ENCODE measurements at places on chromosomes 11 and 22.

DNA sequence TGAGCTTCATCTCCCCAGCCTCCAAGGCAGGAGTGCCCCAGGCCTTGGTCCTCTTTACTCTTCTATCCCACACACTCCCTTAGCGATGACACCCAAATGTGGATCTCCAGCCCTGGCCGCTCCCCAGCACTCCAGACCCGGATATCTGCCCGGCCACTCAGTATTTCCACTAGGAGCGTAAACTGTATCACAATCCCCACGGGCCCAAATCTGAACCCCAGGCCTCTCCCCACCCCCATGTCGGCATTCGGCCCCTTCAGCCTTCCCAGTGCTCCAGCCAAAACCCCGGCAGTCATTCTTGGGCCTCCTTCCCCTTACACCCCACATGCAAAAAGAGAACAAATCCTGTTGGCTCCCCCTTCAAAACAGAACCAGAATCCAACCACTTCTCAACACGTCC lies 20.8 kb downstream of the WNT11 start:
- DNase-seq: no peak

GRCh38 chr11:110802162-110802561 lies 89.9 kb upstream of the ARHGAP20 start:
- DNase-seq: no peak

- no peak for DNase-seq
Observed at GRCh38 chr11:71269603-71270511, 17.5 kb upstream of the SHANK2 start.

- no peak for DNase-seq
Observed at GRCh38 chr11:131099746-131100145, 183.5 kb upstream of the SNX19 start.

- no peak for DNase-seq
Observed at GRCh38 chr11:89361734-89362133, 129.4 kb downstream of the NOX4 start.

- no peak for DNase-seq
Observed at GRCh38 chr22:32333769-32334659, 23.7 kb upstream of the RFPL3 start.

GRCh38 chr22:32052936-32053791 lies 10.1 kb downstream of the SLC5A1 start:
- no peak for DNase-seq

GRCh38 chr22:25804676-25805075 lies 62.7 kb downstream of the MYO18B start:
- no peak for DNase-seq

DNA sequence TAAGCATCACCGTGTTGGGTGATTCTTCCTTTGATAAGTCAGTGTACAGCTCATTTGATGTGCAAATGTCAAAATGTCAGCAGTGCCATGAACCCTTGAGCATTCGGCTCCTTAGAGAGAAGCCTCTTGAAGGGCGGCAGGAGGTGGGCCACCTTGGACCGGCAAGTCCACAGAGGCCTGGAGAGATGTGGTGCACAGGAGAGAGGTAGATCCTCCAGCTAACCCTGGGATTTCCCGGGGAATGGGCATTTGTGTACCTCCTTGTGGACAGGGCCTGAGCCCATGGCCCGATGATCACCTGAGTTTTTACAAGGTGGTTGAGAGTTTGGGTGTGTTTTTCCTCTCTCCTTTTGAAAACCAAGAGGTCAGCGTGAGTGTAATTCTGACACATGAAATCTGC lies 133.2 kb upstream of the RCN1 start:
- DNase-seq: no peak

- DNase-seq: peak; percentile 39
Observed at GRCh38 chr22:38981992-38982927, at the start of gene APOBEC3B. Gene APOBEC3B, plus strand, starts transcription at chr22:38982347. Its CDS starts 107 bp downstream, at chr22:38982454.

DNA sequence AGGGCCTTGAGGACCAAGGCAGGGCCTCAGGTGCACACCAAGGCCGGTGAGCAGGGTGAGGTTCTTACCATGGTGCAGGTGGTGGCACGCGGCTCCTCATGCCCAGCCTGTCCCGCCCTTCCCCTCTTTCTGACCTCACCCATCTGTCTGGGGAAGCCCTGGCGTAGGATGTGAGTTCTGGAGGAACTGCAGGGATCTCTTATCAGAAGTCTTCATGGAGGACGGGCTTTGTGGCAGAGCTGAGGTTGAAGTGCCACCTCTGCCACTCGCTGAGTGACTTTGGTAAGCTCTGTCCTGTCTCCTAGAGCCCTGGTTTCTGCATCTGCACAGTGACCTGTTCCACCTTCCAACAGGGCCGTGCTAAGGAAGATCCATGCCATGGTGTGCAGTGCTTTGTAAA lies 49.1 kb downstream of the LRRC32 start:
- DNase-seq: no peak

- DNase-seq: no peak
Observed at GRCh38 chr11:74325649-74326645, 14.5 kb upstream of the P4HA3 start.

- DNase-seq: no peak
Observed at GRCh38 chr22:34481090-34481489, 560.8 kb upstream of the LARGE1 start.

DNA sequence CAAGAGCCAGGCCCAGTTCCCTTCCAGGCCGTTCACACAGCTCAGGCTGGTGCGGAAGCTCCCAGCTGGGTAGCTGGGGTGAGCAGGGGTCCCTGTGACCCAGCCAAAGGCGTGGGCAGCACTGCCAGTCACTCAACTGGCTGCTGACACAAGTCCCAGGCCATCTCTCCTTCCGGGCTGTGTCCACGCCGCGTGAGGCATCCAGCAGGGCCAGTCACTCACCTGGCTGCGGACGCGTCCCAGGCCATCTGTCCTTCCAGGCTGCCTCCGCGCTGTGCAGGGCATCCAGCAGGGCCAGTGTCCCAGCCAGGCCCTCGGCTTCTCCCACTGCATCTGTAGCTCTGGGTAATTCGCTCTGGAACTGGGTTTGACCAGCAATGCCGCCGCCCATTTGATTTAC lies 184.2 kb downstream of the BRD1 start:
- DNase-seq: no peak

- no peak for DNase-seq
Observed at GRCh38 chr11:28615542-28615941, 507.4 kb downstream of the METTL15 start.

GRCh38 chr22:39248254-39248653 lies 3.5 kb upstream of the PDGFB start:
- DNase-seq: no peak

GRCh38 chr11:394034-394857 lies at the start of gene PKP3:
Gene PKP3, plus strand, starts transcription at chr11:394209. Its CDS starts 84 bp downstream, at chr11:394293.
- DNase-seq: no peak

DNA sequence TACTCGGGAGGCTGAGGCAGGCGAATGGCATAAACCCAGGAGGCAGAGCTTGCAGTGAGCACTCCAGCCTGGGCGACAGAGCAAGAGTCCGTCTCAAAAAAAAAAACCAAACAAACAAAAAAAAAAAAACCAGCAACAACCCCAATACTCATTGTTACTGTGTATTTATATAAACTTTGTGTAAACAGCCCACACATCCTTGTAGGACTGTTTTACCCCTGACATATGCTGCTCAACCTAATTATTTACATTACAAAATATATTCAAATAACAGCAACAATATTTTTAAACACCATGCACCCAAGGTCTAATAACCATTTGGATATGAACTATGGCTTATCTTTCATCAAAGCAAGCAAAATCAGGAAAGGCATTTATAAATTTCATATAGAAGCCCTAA lies 284.1 kb downstream of the TTC28 start:
- no peak for DNase-seq

DNA sequence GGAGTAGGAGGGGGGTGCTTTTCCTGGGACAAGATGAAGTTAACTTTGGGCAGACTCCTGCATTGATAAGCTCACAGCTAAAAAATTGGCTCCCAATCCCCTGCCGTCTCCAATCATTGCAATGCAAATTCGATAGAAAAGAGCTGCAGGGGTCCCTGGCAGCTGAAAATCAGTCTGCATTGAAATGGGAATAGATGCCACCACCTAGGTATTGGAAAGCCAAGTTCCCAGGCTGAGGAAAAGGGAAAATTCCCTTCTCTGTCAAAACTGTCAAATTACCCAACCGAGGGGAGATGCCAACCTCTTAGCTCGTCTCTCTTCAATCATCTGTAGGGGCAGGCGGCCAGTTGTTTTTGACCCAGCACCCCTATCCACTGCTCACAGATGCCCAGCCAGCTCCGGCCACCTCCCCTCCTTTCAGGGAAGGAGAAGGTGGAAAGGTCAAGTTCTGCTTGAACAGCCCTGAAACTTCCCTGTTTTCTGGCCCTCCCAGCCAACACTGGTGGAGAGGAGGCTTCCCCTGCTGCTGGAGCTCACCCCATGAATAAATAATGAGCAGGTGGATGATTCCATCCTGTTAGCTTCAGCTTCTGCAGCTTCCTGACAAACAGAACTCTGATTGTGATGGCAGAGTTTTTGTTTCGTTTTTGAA lies 916.3 kb downstream of the TBC1D22A start:
- DNase-seq: no peak

DNA sequence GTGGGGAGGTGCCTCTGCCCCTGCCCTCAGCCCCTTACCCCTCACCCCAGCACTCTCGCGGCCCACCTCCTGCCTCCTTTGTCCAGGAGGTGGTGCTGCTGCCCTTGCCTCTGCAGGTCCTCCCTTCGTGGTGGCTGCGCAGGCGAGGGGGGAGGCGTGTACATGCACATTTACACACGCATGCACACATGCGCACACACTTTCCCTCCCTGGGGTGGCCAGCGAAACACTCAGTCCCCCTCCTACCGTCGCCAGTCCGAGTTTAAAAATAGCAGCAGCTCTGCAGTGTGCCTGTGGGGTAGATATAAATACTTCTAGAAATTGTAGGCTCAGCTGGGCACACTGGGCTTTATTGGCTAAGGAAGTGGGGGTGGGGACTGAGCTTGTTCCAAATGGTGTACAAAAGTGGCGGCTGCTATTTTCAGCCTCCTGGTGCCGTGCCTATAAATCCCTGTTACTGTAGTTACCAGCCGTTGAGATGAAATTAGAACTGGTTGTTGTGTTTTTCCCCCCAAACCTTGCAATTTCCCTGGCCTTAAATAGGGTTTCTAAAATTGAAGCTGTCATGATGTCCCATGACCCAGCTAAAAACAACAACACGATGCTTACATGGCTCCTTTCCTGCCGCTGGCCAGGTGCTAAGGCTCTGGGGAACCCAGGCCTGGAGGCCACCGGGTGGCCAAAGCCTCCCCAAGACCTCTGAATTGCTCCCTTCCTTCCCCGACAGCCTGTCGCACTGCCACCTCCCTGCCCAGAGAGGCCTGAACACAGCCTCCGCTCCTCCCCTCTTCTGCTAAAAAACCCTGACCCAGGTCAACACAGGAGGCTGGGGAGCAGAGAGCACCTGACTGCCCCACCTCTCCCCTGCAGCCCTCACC lies 12.4 kb downstream of the PICK1 start:
- no peak for DNase-seq

GRCh38 chr22:43457002-43457401 lies 45.2 kb downstream of the MPPED1 start:
- no peak for DNase-seq

- DNase-seq: no peak
Observed at GRCh38 chr11:2207773-2208621, 36.4 kb upstream of the TH start.

- DNase-seq: no peak
Observed at GRCh38 chr11:96155627-96156378, 187.2 kb downstream of the MAML2 start.

DNA sequence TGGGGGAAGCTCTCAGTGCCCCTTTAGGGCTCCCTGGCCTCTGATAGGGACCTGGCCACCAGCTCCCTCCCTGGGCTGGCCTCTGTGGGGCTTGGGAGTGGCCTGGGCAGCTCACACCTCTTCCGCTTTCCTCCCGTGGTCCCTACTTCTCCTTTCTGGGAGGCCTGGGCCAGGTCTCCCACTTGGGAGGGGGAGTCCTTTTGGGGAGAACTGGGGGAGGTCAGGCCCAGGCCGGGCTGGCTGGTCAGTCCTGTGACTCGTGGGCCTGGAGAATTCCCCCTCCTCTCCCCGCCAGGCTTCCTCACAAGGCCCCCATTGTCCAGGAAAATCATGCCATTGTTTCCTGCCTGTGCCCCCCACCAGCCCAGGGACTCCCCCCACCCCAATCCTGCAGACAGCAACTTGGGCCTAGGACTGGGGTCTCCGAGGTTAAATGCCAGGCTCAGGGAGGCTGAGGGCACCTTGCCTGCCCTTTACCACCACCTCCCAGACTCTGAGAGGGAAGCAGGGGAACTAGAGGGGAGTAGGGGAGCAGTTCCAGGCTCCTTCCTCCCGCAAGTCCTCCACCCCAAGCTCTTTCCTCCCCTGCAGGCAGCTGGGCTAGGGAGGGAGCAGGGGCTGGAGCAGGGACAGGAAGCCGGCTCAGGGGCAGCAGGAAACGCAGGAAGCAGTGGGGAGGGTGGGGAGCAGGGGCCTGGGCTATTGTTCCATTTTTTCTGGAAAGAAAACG lies 2.8 kb downstream of the MAP3K11 start:
- DNase-seq: no peak

GRCh38 chr11:61042961-61043540 lies 59.2 kb upstream of the CD5 start:
- no peak for DNase-seq

GRCh38 chr22:32199341-32199740 lies 5.5 kb downstream of the RFPL2 start:
- no peak for DNase-seq

GRCh38 chr11:32831221-32831620 lies 1.5 kb downstream of the PRRG4 start:
- no peak for DNase-seq

DNA sequence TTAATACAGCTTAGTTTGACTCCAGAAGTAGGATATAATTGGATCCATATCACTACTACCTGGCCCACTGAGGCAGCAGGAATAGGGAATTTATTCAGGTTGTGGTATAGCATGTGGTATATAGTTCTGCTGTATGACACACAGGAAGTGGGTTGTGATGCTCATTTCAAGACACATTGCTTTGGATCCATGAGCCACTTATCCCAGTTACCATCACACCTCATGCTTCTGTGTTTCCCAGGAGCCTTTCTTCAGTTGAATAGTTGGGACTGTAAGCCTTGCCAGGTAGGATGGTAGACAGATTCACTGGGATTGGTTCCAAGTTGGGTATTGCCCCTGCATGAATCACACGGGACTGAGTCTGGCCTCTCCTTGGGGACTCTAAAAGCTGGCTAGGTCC lies 9.9 kb upstream of the SLC37A2 start:
- DNase-seq: no peak

DNA sequence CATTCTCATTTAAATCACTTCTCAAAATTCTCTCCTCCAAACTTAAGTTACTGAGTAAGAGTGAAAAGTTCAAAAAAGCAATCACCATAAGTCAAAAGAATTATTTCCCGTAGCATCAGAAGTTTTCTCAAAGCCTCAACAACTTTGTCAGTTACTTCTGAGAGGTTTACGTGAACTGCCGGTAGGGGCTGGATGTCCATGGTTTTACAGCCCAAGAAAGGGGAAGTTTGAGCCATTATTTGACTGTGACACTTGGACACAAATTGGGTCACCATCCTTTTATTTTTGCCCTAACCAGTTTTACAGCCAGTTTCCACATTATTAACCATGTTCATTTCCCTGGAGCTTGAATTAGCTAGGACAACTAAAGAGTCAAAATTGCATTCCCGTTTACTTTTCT lies 7.5 kb downstream of the POU2AF3 start:
- DNase-seq: no peak

DNA sequence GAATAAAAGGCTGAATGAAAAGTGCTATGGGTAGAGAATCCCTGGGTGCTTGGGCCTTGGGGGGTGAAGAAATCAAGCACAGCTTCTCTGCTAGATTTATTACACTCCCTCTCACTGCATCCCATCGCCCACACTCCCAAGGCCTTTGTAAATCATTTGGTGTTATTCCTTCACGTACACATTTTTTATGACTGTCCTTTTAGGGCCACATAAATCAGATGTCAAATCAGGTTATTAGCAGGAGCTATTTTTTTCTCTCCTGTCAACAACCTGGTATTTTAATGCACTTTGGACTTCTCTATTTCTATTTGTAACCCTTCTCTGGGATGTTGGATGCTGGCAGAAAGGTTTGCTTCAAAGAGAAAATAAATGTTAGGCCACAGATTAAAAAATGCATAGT lies 408.8 kb downstream of the INSC start:
- DNase-seq: no peak

All from stimulated activated CD8-positive, alpha-beta memory T cell treated with anti-CD3 and anti-CD28 coated beads, Interleukin-7, amount 100 ng/mL, for 1 hour (primary cell).